Muscle of leg (tissue), 16 donors: ENCODE measurements at places on chromosomes 4 and X. TPM values are rescaled to one million over a fixed set of nuclear protein-coding genes. Genes with fewer than 3 reads are reported as not detected.

RIBC1 gene
- 0.49 TPM for polyA plus RNA-seq

INTU gene
- 13.0 TPM for polyA plus RNA-seq

DNA sequence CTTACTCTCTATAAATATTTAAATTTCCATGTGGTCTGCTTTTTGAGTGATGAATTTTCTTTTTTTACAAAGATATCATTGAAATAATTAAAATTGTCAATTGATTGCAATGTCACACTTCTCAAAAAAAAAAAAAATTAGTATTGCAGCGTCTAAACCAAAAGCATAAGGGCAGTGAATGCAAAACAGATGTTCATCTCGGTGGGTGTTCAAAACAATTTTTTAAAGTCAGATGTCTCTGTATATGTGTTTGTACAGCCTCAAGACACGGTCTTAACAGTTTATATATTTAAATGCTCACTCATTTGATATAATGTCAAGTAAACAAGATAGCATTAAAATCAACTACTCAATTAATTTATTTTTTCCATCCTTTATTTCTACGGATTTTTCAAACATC lies 52.3 kb downstream of the PALLD start:
- DNase-seq = no peak

GRCh38 chr4:14196131-14196530 lies 568.6 kb upstream of the BOD1L1 start:
- DNase-seq = peak; percentile 71

DNA sequence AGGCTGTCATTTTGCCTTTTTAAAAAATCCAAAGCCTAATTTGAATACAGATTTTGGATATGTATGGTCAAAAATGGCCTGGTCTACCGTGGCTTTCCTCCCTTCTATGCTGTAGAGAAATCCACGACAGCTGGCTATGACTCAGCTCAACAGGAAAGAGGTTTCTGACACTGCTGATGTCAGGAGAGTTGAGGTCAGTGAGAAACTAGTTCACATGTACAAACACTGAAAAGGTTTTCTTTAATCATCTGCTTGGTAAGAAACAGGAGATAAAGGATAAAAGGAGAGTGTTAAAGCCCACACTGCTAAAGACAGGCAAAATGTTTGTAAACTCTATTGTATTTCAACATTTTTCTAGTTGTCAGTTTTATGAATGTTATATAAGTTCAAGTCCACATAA lies 113.9 kb downstream of the NYX start:
- peak; percentile 75 for DNase-seq

DNA sequence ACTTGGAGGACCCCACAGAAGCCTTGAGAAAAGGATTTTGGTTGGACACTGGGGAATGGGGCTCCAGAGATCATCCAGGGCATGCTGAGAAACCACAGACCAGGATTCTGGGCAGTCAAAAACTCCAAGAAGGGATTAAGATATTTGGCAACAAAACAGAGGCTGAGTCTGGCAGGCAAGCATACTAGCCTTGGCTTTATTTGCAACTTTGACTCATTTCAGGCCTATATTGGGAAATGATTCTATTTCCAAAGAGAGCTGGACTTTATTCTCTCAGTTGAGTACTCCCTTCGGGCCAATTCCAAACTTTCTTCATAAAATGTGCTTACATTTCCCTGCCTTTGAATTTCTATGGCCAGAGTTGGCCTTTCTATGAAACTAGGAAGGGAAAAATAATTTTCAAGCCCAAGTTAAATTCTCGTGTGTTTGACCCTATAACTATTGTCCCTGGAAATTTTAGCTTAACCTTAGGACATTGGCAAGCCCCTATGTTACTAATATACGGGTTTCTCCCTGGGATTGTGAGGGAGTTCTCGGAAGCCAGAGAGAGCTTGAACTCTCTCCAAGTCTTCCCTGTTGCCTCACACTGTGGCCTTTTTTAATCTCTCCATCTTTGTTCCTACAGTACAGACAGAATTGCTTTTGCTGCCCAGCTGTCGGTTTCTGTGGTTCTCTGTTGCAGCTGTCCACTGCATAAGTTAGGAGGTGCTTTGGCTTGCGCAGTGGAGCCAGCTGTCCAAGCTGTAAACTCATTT lies 112.6 kb upstream of the FAM9A start:
- peak; percentile 97 for DNase-seq
